Fibroblast of skin of scalp (primary cell): ENCODE measurements at places on chromosomes 7 and 10.

- no peak for DNase-seq
Measured at GRCh38 chr10:123635745-123636144, 30.4 kb upstream of the GPR26 start.

GRCh38 chr7:117124591-117125220, 171.4 kb downstream of the ST7 start:
- peak; percentile 95 for DNase-seq

GRCh38 chr10:114043532-114044246, at the start of gene ADRB1:
ADRB1 (plus strand) TSS chr10:114043866; CDS start chr10:114044133, 267 bp downstream.
- peak; percentile 35 for DNase-seq

DNA sequence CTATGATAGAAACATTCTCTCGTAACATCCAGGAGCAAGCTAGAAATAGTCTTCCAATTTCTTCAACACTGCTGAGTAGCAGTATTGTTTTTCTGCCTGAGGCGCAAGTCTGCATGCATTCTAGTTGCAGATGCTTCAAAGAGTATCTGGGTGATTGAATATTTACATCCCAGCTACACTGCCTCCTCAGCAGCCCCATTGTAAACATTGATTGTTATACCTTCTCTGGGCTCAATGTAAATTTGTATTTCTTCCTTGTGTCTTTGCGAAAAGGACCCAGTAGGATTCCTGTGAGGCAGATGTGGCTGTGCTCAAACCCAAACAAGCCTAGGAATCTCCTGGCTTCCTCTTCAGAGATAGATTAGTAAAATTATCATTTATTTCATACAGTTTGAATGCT, 320.7 kb downstream of the CDC14C start:
- no peak for DNase-seq

GRCh38 chr10:123643315-123643714, 22.8 kb upstream of the GPR26 start:
- DNase-seq, result no peak
